H1 (cell line): ENCODE measurements at places on chromosomes 6 and 20. TPM values are rescaled to one million over a fixed set of nuclear protein-coding genes. Genes with fewer than 3 reads are reported as not detected.

The SAMD3 gene
- 1.9 and 3.5 TPM in 2 replicates for total RNA-seq

The TSBP1 gene
- not detected in 2 replicates for total RNA-seq

The SLC26A8 gene
- total RNA-seq: 0.56 and 1.1 TPM in 2 replicates

DNA sequence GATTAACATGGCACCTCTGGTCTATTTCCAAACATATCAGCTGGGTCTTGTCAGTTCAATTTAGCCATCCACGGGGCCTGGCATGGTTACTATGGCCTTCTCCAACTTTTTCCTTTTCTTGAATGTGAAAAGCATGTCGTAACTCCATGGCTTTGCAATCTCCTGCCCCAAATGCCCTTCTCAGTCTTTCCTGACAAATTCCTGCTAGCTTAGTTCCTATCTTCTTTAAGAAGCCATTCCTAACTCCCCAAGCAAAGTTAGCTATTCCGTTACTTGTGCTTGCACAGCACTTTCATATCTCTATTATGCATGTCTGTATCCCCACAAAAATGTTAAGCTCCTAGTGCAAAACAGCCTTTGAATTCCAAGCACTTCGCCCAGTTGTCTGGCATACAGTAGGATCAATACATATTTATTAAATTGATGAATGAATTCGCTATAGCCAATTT lies 105.6 kb downstream of the AIG1 start:
- H3K4me1 ChIP-seq: no peaks in the 10 kb centered on the region
- DNase-seq: no peak
- H3K27me3 ChIP-seq: no peaks in the 10 kb centered on the region
- H3K4me3 ChIP-seq: no peak overlapping the region

DNA sequence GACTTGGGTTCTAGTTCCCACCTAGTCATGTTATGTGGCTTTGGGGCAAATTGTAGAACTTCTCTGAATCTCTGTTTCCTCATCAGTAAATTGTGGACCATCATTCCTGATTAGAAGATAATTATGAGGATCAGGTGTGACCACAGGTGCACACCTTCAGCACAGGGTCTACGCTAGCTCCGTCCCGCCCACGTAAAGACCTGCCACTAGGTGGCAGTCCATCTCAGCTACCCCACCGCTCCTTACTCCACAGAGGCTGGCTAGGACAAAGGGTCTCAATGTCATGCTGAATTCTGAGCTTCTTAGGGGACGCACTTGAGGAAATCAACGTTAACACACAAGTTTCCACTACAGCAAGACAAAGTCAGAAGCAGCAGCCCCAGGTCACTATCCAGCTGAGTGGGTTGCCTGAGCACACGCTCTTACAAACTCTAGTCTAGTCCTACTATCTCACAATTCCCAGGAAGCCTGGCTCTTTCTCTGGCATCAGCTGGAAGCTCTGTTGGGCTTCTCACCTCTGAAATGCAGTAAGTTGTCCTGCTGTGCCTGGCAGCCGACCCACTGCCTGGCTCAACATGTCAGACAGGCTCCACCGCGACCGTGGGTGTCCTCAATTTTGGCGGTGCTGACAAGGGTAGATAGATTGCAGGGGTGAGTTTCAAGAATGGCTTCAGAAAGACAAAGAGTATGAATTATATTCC lies 2.0 kb upstream of the PLCG1 start:
- H3K36me3 ChIP-seq: peaks cover 2% of the 10 kb centered on the region; the same call in 1 of the 2 replicates
- H3K27ac ChIP-seq: no peak overlapping the region
- peak; percentile 53 for DNase-seq
- H3K4me3 ChIP-seq: no peak overlapping the region
- H3K4me1 ChIP-seq: peaks cover 19% of the 10 kb centered on the region

GRCh38 chr6:70843328-70843918 lies 113.4 kb downstream of the B3GAT2 start:
- no peaks in the 10 kb centered on the region for H3K36me3 ChIP-seq
- no peak overlapping the region for H3K27ac ChIP-seq

- H3K4me1 ChIP-seq: no peaks in the 10 kb centered on the region
- H3K27ac ChIP-seq: no peak overlapping the region
- no peaks in the 10 kb centered on the region for H3K36me3 ChIP-seq
- no peak overlapping the region for H3K4me3 ChIP-seq
- H3K27me3 ChIP-seq: no peaks in the 10 kb centered on the region
- no peak for DNase-seq
These were observed 157.3 kb downstream of the BACH2 start for GRCh38 chr6:90139272-90139817.

GRCh38 chr20:4111440-4112411 lies 96.4 kb upstream of the RNF24 start:
- H3K27ac ChIP-seq: no peak overlapping the region
- DNase-seq: peak; percentile 28
- no peak overlapping the region for H3K4me3 ChIP-seq

GRCh38 chr6:25340431-25341202 lies 61.4 kb downstream of the CARMIL1 start:
- no peak for DNase-seq
- H3K36me3 ChIP-seq: no peaks in the 10 kb centered on the region
- no peak overlapping the region for H3K27ac ChIP-seq
- H3K4me1 ChIP-seq: peaks cover 5% of the 10 kb centered on the region
- H3K27me3 ChIP-seq: no peaks in the 10 kb centered on the region
